Progenitor cell of endocrine pancreas (in vitro differentiated cells): ENCODE measurements at places on chromosomes 2 and 18. TPM values are rescaled to one million over a fixed set of nuclear protein-coding genes. Genes with fewer than 3 reads are reported as not detected.

SCG2 gene
- total RNA-seq, result 154 and 163 TPM in 2 replicates

- no peaks in the 10 kb centered on the region for H3K36me3 ChIP-seq
- peaks cover 40% of the 10 kb centered on the region for H3K27me3 ChIP-seq
- H3K4me1 ChIP-seq, result no peaks in the 10 kb centered on the region
- no peak overlapping the region for H3K27ac ChIP-seq
- no peak overlapping the region for H3K4me3 ChIP-seq
- DNase-seq, result no peak
Measured at GRCh38 chr2:26559556-26559955, 81.6 kb downstream of the CIB4 start.

- DNase-seq, result no peak
- no peaks in the 10 kb centered on the region for H3K36me3 ChIP-seq
- peaks cover 8% of the 10 kb centered on the region for H3K27me3 ChIP-seq
- H3K27ac ChIP-seq, result no peak overlapping the region
- H3K4me1 ChIP-seq, result peaks cover 21% of the 10 kb centered on the region
Measured at GRCh38 chr18:5546660-5547059, 2.9 kb upstream of the EPB41L3 start.

GRCh38 chr18:31245820-31246219 is 72.1 kb upstream of the DSG1 start:
- peak overlapping the region; percentile 88 for H3K27ac ChIP-seq
- no peak overlapping the region for H3K4me3 ChIP-seq
- no peak for DNase-seq
- peaks cover 71% of the 10 kb centered on the region for H3K4me1 ChIP-seq

DNA sequence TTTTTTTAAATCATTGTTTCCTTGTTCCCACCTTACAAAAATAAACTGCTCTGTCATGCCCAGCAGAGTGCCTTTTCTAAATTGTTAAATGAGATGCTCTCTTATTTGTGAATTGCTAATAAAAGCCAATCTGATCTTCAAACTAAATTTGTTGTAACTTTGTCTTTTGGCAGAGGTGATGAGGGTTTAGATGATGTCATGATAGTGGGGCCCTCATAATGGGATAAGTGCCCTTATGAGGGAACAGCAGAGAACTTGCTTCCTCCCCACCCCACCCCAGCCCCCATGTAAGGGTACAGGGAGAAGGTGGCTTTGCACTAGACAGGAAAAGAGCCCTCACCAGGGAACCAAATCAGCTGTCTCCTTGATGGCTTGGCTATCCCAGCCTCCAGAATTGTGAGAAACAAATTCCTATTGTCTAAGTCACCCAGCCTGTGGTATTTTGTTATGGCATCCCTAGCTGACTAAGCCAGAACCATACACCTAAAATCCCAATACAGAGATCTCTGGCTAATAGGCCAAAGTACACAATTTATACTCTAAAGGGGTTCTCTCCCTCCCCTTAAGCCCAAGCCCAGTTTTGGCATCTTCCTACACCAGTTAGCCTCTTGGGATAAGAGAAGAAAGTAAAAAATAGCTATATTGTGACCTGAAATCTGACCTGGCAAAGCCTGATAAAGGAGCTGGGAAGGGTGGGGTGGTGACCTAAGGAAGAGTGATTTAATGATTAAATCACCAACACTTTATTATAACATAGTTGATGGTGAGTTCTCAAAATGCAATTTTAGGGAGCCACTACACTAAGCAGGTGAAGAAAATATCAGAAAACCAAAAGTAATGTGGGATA is 40.3 kb upstream of the HNRNPA3 start:
- no peak overlapping the region for H3K27ac ChIP-seq
- no peaks in the 10 kb centered on the region for H3K36me3 ChIP-seq
- peaks cover 28% of the 10 kb centered on the region for H3K4me1 ChIP-seq

- no peak for DNase-seq
- no peak overlapping the region for H3K27ac ChIP-seq
Measured at GRCh38 chr2:187148059-187148714, 299.2 kb upstream of the ZSWIM2 start.

FBXO41 gene
- total RNA-seq, result 7.1 and 7.4 TPM in 2 replicates
